GM18507 (cell line): ENCODE measurements at places on chromosomes 6 and 20.

GRCh38 chr20:23161968-23162696 is 76.0 kb upstream of the CD93 start:
- no peak for DNase-seq

GRCh38 chr20:17698384-17698783 is 1.4 kb upstream of the BANF2 start:
- DNase-seq = no peak

DNA sequence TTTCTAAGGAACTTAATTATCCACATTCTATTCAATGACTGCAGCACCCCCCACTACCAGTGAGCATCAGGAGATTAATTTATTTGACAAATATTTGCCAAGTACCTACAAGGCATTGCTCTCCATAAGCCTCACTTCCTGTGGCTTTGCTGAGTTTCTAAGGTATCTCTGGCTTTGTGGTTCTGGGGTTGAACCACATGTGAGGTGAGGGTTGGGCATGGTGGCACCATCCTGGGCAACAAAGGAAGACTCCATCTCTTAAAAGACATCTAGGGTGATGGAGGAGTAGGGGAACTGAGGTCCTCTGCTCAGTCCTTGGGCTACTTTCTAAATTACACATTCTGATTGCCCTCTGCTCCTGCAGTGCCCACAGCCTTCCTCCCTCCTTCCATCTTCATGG is 25.5 kb upstream of the WFDC2 start:
- DNase-seq = no peak

- DNase-seq = no peak
Observed at GRCh38 chr20:57794036-57794435, 84.2 kb upstream of the PMEPA1 start.

DNA sequence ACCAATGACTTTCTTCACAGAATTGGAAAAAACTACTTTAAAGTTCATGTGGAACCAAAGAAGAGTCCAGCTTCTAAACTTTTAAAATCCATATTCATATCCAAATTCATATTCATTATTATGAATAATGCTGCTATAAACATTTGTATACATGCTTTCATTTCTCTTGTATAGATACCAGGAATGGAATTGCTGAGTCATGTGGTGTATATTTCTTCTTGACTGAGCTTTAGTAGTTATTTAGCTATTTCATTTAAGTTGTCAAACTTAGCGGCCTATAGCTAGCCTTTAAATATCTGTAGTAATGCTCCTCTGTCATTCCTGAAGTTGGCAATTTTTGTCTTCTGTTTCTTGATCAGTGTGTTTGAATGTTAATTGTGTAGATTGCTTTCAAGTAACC is 19.8 kb upstream of the SMIM28 start:
- DNase-seq = no peak
